ENCODE measurements at places on chromosomes 11 and 22.

DNA sequence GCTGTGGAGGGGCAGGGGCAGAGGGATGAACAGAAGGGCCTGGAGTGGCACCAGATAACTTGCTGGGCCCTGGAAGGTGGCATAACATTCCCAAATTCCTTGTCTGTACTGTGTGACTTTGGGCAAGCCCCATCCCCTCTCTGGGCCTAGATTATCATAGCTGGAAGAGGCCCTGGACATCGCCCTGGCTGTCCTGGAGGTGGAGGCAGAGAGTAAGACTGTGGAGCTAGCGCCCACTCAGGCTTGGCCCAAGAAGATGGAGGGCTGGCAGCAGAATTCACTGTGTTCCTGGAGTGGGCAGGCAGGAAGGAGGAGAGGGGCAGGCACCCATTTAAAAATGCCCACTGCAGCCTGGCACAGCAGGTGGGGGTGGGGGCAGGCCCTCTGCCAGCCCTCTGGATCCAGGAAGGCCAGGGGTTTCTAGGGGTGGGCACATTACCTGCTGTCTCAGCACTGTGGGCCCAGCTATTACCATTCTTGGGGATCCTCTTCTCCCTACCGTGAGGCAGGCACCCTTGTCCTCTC, 22.6 kb downstream of the ARHGEF17 start:
- no peak for DNase-seq

DNA sequence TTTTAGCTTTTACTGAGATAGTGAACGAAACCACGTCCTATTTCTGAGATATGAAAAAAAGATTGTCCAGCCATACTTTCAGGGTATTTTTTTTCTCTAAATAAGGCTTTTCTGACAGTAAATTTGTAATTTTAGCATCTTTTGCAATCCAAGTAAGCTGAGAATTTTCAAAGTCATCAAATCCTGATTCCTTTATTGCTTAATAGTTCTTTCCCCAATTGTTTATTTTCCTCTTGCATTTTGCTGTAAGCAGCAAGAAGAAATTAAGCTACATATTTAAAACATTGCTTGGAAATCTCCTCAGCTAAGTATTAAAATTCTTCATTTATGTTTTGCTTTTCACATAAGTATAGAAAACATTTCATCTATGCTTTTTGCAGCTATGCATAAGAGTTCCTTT, 493.3 kb upstream of the CCDC179 start:
- no peak for DNase-seq

DNA sequence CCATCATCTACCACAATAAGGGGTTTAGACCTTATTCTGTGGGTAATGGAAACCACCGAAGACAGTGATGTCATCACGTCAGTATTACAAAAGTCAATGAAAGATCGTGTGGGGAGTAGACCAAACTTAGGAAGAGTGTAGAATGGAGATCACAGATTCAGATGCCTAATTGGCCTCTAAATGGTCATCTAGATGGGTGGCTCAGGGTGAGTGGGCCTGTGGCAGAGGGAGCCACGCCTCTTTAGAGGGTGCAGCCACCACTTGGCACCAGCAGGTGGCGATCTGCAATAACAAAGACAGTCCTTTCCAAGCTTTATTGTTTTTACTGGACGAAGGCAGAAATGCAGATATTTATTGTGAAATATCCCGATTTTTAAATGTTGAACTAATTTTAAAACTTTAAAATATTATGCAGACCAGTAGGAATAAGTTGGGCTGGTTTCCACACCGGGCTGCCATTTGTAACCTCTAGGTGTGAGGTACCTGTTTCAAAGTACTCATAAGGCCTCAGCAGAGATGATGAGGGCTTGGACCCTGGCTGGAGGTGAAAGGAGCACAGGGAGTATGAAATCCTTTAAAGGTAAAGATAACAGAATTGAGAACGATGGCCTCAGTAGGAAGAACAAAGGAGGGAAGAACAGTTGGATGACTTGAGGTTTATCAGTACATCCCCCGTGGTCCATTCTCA, 222.0 kb downstream of the DBX1 start:
- DNase-seq: peak; percentile 57

DNA sequence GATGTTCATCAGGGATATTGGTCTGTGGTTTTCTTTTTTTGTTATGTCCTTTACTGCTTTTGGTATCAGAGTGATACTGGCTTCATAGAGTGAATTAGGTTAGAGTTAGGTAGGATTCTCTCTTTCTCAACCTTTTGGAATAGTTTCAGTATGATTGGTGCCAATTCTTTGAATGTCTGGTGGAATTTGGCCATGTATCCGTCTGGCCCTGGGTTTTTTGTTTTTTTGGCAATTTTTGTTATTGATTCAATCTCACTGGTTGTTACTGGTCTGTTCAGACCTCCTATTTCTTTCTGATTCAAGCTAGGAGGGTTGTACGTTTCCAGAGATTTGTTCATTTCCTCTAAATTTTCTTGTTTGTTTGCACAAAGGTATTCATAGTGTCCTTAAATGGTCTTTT, 54.4 kb downstream of the ATXN10 start:
- no peak for DNase-seq

DNA sequence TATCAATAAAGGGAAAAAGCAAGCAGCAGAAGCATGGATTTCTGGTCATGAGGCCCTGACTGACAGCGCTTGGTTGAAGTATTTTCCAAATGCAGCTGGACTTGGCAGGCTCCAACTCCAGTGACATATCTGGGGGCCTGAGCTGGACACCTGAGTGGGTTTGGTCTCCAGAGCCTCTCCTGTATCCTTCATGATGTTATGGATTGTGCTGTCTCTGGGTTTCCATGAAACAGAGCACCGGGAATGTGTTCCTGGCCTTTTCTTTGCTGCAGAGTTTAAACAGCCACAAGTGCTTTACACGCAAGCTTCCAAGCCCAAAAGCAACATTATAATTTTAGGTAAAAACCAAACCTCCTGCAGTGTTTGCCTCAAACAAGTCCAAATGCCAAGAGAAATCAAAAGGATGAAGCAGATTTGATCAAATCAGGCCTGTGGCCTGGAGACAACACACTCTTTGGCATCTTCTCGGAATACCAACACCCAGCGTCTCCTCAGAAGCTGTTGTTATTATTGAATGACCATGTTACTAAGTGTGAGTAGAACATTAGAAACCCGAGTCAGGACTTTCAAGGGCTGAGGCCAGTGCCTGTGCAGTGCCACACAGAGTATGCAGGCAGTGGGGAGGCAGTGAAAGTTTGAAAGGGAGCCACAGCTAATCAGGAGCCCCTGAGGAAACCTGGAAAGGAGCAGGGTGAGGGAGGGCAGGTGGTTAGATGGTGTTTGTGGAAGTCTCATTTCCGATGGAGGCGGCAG, 42.0 kb downstream of the ME3 start:
- DNase-seq: no peak

- DNase-seq: no peak
Measured at GRCh38 chr11:61815790-61816735, 740 bp downstream of the FADS1 start.

DNA sequence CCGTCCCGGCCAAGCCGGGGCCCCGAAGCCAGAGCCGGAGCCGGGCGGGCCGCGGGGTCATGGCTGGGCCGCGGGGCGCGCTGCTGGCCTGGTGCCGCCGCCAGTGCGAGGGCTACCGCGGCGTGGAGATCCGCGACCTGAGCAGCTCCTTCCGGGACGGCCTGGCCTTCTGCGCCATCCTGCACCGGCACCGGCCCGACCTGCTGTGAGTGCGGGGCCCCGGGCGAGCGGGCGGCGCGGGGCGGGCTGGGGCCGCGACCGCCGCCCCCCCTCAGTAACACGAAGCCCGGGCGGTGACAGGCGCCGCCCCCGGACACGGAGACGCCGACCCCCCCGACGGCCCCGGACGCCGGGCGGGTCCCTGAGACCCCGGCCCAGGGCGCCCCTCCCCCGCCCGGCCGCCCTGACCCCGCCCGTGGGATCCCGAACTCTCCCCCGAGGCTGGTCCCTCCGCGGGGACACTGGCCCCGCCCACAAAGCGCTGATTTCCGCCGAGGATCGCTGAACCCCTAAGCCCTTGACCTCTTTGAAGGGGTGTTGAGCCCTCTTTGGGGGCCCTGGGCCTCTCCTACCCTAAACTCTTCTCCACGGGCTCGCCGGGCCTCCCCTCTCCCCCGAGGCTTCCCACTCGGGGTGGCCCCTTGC, 389 bp downstream of the MICALL1 start:
- DNase-seq: no peak

GRCh38 chr22:45843031-45843430, 133.9 kb downstream of the WNT7B start:
- DNase-seq: no peak

- no peak for DNase-seq
Measured at GRCh38 chr22:45454275-45454674, 40.8 kb downstream of the RIBC2 start.

- DNase-seq: no peak
Measured at GRCh38 chr11:11806074-11806473, 35.7 kb upstream of the USP47 start.

- DNase-seq: peak; percentile 36
Measured at GRCh38 chr11:70498171-70498571, 99.8 kb downstream of the CTTN start.

GRCh38 chr22:42863349-42863961, 6.4 kb upstream of the ARFGAP3 start:
- DNase-seq: no peak

- no peak for DNase-seq
Measured at GRCh38 chr11:86675017-86675416, 2.6 kb upstream of the ME3 start.

DNA sequence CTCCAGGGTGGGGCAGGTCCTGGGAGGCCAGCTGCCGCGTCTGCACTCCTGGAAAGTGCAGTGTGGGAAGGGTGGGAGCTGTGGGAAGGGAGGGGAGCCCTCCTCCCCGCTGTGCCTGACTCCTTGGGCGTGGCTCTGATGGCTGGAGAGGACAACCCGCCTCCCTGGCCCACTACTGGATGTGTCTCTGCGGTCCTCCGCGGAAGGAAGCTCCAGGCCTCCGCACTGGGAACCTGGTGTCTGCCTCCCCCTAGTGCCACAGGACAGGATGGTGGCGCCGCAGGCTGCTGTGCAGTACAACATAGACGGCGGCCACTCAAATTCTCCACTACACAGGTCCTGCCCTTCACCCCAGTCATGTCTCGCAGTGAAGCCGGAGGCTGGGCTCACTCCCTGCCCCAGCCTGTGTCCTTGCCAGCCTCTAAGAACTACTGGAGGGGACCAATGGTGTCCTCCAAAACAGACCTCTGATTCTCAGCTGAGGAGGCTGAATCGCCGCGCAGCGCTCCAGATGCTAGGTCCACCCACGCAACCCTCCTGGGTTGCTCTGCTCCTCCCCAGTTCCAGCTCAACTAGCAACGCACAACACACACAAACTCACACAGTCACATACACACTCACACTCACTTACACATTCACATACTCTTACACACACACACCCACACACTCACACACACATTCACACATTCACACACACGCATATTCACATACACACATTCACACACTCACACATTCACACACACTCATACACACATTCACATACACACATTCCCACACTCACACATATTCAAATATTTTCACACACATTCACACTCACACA, 12.4 kb upstream of the DSCAML1 start:
- peak; percentile 80 for DNase-seq

GRCh38 chr22:45009606-45010531, at the start of gene PHF21B:
Gene PHF21B, minus strand, starts transcription at chr22:45010005. Its CDS starts 456 bp downstream, at chr22:45009549.
- peak; percentile 68 for DNase-seq

DNA sequence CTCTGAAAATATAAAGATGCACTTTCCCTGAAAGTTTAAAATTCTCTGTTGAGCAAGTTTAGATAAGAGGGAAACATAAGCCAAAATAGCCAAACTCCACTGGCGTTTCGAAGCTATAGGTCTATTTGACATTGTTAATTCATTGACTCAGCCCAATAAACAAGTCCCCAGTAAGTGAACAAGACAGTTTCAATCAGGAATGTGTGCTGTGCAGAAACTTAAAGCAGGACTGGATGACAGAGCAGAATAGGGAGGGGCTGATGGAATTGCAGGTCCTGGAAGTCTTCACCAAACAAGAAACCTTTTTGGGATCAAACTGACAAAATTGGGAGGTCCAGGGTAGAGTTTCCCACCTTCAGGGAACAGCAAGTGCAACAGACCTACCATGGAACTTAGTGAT, 8.9 kb upstream of the KDM4E start:
- DNase-seq: no peak

GRCh38 chr11:129443276-129443675, 67.6 kb downstream of the BARX2 start:
- no peak for DNase-seq

- DNase-seq: no peak
Measured at GRCh38 chr11:4202749-4203148, 108.2 kb downstream of the RRM1 start.

DNA sequence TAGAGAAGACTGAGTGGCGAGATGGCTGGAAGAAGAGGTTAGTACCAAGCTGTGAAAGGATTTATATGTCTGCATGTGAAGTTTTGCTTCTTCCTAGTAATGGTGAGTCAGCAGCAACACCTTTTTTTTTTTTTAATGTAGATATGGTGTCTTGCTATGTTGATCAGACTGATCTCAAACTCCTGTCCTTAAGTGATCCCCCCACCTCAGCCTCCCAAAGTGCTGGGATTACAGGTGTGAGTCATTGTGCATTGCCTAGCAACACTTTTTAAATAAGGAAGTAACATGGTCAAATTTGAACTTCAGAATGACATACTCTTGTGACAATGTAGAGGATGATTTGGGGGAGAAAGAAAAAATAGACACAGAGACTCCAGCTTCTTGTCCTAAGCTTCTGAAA, 6.5 kb upstream of the CSTPP1 start:
- no peak for DNase-seq

DNA sequence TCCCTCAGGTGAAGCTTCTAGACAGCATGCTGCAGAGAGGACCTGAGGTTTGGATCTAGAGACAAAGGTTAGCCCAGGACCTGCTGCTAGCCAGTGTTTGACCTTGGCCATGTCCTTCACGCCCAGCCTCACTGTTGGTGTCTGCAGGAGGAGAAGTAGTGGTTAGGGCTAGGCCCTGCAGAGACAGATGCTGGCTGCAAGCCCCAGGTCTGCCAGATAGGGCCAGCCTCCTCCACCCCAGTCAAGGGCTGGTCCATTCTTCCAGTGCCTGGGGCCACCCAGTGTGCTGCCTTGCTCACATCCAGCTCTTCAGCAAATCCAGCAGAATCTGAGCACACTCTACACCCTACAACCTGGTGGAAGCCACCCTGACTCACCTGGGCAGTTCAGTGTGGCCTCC, 21.5 kb upstream of the MIEF1 start:
- DNase-seq: no peak

DNA sequence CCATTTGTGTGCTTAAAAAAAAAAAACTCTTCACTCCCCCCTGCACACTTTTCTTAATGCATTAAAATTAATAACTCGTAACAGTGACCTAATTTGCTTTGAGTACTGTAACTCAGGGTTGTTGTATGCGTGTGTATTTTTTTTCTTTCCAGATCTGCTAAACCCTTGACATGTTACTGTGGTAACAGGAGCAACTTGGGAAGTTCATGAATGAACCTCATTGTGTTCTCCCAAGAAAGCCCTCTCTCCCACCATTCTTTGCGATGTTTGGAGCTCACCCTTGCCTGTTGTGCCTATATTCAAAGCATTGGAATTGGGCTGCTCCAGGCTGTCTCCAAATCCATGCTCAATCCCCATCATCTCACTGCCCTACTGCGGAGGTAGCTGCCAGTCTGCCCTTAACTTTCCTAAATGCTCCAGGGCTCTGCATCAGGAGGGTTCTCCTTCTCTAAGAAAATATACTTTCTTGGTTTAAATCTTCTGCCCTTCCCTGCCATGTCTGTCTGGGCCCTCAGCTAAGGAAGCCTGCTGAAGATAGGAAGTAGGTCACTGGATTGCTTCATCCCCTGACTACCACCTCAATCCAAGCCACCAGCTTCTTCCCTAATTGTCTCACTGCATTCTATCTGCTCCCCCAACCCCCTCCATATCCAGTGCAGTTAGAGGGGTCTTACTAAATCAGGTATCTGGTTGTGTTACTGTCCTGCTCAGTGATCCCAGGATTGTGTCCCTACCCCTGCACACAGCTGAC, 70.3 kb downstream of the KIRREL3 start:
- no peak for DNase-seq

GRCh38 chr11:44870181-44870580, 80.5 kb downstream of the TP53I11 start:
- no peak for DNase-seq

All from dorsolateral prefrontal cortex (tissue), 122 donors.